Amniotic stem cell (primary cell): ENCODE measurements at places on chromosomes 16 and 17.
A peak's percentile ranks its signal among the peaks of the same experiment; 100 is the strongest.

DNA sequence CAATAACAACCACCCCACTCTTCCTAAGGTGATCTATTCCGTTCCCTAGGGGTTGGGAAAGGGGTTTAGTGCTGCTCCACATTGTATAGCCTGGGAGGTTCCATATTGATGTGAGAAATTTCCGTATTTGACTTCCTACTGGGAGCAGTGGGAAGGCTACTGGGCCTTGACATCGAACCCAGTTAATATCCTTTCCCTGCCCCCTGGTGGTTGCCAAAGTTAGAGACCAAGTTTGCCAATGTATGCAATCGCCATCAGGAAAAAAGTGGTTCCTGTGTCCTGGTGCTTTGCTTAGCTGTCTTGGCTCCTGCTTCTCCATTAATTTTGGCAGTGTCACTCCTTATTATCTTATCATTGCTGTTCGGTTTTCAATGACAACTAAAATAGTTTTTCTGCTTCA, 914.9 kb downstream of the KCNJ2 start:
- DNase-seq = no peak

GRCh38 chr17:53907435-53907834, 84.7 kb downstream of the KIF2B start:
- no peak for DNase-seq

DNA sequence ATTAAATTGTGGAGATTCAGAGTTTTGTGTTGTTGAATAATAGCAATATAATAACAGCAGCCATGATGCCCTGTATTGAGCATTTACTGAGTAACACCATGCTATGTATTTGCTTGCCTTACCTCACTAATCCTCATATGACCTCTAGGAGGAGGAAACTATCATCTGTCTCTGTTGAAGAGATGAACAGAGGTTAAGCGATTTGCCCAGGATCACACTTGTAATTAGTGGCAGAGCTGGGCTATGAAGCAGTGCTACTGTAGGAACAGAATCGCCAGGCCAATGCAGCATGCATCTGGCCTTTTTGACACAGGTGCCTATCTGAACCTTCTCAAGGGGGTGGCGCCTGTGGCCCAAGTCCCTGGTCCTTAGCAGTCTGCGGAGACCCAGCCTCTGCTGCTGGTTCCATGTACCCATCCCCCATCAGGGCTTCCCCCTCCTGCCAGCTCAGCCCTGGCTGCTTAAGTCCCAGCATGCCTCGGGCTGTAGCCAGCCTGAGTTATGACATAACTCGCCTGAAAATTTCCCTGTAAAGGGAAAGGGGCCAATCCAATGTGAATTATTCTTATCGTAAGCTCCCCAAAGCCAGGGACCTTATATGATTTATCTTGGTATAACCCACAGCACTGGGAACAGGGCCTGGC, 50.4 kb upstream of the HS3ST2 start:
- DNase-seq = no peak

- DNase-seq = no peak
Observed at GRCh38 chr16:60217787-60218186, 1483.7 kb upstream of the GOT2 start.

GRCh38 chr16:14372471-14372870, 257.6 kb downstream of the PARN start:
- DNase-seq = no peak

GRCh38 chr16:72987480-72987901, 60.4 kb downstream of the ZFHX3 start:
- DNase-seq = no peak

GRCh38 chr17:28527181-28527681, 21.1 kb downstream of the FOXN1 start:
- no peak for DNase-seq

- DNase-seq = no peak
Observed at GRCh38 chr16:12153662-12154061, 177.1 kb downstream of the SNX29 start.

- no peak for DNase-seq
Observed at GRCh38 chr16:83914091-83914710, 15.3 kb downstream of the MLYCD start.

DNA sequence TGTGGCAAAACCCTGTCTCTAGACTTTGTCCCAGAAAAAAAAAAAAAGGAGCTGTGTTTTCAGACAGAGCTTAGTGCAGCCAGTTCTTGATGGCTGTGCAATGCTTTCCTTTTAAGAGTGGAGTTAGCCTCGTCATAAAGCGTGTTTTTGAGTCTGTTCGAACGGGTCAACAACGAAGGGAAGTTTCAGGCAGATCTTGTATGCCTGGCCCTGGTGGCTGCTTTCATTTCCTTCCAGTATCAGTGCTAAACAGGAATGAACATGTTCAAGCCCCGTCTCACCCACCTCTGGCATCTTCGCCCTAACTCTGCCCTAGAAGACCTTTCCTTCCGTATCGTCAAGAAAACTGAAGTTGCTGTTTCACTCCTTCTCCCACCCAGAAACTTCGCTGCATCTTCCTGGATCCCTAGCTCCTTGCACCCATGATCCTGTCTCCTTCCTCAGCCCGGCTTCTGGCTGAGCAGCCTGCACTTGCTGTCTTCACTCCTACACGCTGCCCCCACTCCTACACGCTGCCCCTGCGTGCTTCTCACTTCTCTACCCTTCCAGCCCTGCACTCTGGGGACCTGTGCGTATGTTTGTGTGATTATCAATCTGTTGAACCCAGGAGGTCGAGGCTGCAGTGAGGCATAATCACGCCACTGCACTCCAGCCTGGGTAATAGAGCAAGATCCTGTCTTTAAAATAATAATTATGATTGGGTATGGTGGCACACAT, 55.3 kb downstream of the USP10 start:
- DNase-seq = no peak

- no peak for DNase-seq
Observed at GRCh38 chr17:67403065-67403464, 26.0 kb downstream of the PITPNC1 start.

GRCh38 chr16:920051-920681, 50.6 kb downstream of the LMF1 start:
- DNase-seq = no peak

DNA sequence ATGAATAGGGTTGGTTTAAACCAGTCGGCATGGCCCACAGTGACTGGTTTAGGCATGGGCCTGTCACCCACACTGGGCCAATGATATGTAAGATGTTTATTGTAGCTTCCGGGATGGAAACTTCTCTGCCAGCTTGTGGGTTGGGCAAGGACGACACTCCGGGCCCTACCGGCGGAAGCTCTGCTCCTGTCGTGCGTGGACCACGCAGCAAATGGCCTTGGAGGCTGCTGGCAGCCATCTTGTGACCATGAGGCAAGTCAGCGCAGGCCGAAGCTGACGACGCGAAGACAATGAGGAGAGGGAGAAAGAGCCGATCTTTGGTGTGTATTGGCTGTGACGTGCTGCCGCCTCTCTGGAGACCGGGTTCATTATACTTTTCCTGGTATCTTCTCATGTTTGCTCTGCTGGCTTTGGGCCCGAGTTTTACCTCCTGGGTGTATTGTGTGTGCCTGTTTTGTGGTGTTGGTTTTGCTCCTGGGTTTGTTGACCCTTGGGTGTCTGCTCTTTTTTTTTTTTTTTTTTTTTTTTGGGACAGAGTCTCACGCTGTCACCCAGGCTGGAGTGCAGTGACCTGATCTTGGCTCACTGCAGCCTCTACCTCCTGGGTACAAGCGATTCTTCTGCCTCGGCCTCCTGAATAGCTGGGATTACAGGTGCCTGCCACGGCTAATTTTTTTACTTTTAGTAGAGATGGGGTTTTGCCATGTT, 15.4 kb downstream of the SLC25A10 start:
- no peak for DNase-seq

- DNase-seq = no peak
Observed at GRCh38 chr17:50355701-50356341, 9.9 kb downstream of the XYLT2 start.

GRCh38 chr16:21600031-21600773, 825 bp downstream of the METTL9 start:
- DNase-seq = peak; percentile 13

- no peak for DNase-seq
Observed at GRCh38 chr17:4064366-4064765, 78.5 kb downstream of the ZZEF1 start.

- DNase-seq = no peak
Observed at GRCh38 chr17:80696456-80696855, 151.8 kb downstream of the RPTOR start.

- DNase-seq = no peak
Observed at GRCh38 chr16:88527186-88527936, 42.8 kb upstream of the ZC3H18 start.

- no peak for DNase-seq
Observed at GRCh38 chr16:11121914-11122692, 133.9 kb downstream of the SOCS1 start.

DNA sequence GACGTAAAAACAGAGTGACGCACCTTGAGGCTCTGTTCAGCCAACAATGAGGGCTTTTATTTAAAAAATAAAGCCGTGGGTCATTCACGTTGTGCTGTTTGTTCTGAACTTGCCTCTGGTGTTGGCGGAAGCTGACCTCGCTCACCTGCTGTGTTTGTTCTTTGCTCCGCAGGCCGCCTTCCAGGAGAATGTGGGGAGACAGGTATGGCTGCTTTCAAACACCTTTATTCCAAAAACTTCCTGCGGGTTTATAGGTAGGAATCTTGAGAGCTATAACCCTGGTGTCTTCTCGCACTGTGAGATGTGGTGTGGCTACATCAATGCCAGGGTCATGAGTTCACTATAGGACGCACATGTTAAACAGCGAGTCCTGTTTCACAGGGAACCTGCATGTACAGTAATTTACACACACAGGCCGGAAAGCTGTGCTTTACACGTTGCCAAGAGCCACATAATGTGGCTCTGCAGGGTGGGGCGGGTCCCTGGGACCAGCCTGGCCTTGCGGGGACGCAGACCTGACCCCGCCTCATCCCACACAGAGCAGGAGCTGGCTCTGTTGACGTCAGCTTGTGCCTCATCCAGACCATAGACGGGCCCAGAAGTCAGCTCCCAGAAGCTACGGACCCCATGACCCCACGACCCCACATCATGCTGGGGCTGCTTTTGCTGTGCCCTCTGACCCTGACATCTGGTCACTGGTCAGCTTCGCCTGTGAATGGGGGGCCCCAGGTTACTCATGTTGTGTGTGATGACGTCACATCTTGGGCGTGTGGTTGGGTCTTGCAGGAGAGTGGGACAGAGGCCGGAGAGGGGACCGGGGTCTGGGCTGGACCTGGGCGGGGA, 49.9 kb upstream of the ZNF750 start:
- DNase-seq = no peak

- no peak for DNase-seq
Observed at GRCh38 chr16:84874004-84874435, 54.2 kb downstream of the CRISPLD2 start.

DNA sequence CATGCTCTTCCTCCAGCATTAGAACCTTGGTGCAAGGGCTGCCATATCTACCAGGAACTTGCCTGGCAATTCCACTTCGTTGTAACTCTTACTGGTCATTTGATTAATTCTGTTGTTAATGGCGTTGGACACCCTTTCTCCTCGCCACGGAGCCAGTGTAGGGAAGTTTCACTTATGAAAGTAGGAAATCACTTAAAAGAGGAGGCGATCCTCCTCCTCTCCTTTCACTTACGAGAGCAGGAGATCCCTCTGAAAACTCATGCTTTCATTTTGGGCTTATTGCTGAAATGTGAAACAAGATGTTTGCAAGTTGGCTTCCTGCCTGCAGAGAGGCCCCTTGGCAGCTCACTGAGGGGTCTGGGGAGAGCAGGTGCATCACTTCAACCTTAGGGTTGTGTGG, 226.0 kb downstream of the SNX29 start:
- DNase-seq = no peak

DNA sequence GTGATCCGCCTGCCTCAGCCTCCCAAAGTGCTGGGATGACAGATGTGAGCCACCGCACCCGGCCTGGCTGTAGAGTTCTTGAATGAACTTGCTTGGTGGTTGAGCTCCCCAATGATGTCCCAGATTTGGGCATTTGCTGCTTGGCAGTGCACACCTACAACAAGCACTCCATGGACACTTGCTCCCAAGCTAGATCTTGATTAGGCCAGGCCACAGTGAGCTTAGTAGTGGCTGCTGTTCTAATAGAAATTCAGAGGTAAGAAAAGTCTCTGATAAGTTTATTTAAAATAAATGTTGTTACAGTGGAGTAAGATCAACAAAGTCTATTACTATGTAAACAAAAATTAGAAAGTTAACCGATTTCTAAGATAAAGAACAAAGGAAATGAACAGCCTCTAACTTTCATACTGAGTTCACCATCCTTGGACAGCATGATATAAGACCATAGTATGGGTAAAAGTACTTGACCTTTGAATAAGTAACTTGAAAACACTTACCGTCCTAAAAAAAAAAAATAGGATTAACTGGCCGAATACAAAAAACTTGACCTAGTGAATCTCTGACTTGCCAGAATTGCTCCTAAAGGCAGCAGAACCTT, 951 bp downstream of the TMED6 start:
- DNase-seq = no peak

GRCh38 chr16:11056993-11057649, 112.8 kb downstream of the CLEC16A start:
- no peak for DNase-seq

- DNase-seq = no peak
Observed at GRCh38 chr17:13646969-13647542, 45.3 kb upstream of the HS3ST3A1 start.

DNA sequence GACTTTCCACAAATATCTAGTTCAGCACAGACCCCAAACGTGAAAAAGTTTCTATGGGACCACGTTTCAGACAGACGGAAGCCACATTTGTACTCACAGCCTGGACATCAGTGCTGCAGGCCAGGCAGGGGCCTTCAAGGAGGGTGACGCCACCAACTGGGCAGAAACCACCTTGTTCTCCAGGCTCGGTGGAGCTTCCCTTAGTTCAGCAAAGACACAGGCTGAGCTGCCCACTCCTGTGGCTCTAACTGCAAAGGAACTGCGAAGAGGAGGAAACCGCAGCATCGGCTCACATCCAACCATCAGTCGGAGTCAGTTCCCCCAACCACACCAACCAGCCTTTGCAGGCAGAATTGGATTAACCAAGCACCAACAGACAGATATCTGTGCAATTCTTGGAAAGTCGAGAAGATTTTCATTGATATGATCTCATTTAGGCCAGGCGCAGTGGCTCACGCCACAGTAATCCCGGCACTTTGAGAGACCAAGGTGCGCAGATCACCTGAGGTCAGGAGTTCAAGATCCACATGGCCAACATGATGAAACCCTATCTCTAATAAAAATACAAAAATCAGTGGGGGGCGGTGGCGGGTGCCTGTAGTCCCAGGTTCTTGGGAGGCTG, 73.3 kb upstream of the CNEP1R1 start:
- DNase-seq = no peak

GRCh38 chr17:32441886-32442285, 2.4 kb upstream of the PSMD11 start:
- no peak for DNase-seq
